MV-4-11 (cell line): ENCODE measurements at places on chromosomes 13 and 19.

DNA sequence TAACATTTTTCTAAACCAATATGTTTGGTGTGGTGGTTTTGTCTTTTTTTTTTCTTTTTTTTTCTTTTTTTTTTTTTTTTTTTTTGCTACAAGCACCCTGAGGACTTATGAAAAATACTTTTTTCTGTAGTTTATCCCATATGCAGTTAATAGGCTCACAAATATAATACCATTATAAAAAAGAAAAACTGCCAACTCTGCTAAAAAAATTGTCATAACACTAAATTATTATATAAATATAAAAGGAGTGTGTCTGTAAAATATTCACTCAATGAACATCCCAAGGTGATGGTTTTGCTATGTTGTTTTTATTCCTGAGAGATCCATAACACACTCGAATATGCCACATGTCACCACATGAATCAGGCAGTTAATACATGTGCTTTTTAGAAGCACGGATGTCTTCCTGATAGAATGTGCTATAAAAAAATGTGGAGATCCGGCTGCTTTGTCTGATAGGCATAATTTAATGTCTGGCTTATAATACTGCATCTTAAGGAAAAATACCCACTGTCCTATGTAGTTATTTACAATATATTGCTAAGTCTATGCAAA is 110.7 kb upstream of the ZNF507 start:
- DNase-seq = no peak

GRCh38 chr13:95184317-95184716 is 116.9 kb downstream of the ABCC4 start:
- DNase-seq = no peak

DNA sequence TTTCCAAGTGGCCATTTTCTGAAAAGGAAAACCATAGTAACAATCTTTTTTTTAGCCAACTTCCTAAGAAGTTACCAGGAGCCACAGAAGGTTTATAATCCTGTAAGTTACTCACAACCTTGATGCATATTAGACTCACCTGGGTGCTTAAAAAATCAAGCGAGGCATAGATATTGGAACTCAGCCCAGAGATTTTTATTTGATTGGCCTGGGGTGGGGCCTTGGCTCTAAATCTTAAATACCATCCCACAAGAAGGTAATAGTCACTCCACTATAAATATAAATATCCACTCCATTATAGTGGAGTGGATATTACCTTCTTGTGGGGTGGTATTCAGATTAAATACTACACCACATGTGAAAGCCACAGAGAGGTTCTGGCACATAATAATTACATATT is 429.6 kb downstream of the RFC3 start:
- DNase-seq = no peak

GRCh38 chr19:41774515-41774980 is 19.2 kb downstream of the CEACAM6 start:
- no peak for DNase-seq

GRCh38 chr19:2070436-2070827 is 19.4 kb upstream of the MKNK2 start:
- DNase-seq = no peak
